NCI-H69 (cell line): ENCODE measurements at places on chromosomes 12 and 14.

DNA sequence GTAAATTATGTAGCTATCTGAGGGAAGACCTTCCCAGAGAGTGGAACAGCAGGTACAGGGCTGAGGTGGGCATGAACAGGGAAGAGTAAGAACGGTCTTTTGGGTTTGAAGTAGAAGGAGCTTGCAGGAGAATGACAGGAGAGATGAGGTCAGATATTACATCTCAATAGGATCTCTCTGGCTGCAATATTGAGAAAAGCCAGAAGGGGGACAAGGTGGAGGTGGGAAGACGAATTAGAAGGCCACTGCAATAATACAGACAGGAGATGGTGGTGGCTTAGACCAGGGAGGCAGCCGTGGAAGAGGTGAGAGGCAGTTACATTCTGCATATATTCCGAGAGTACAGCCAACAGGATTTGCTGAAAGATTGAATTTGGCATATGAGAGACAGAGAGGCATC lies 310.2 kb downstream of the APAF1 start:
- DNase-seq, result peak; percentile 61

DNA sequence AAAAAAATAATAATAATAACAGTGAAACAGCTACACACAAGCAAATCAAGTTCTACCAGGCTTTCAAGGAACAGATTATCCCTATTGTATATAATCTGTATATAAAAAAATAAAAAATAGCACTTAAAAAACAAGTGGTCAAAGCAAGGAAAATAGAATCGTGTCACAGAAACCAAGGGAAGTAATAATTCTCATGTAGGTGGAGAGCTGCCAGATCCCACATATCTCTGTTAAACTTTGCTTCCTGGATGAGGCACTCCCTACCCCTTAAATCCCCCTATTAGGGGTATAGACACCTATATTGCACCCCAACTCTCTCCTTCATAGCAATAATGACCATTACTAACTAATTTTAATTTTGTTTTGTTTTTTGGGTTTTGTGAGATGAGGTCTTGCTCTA lies 4.4 kb upstream of the CD27 start:
- DNase-seq, result no peak

DNA sequence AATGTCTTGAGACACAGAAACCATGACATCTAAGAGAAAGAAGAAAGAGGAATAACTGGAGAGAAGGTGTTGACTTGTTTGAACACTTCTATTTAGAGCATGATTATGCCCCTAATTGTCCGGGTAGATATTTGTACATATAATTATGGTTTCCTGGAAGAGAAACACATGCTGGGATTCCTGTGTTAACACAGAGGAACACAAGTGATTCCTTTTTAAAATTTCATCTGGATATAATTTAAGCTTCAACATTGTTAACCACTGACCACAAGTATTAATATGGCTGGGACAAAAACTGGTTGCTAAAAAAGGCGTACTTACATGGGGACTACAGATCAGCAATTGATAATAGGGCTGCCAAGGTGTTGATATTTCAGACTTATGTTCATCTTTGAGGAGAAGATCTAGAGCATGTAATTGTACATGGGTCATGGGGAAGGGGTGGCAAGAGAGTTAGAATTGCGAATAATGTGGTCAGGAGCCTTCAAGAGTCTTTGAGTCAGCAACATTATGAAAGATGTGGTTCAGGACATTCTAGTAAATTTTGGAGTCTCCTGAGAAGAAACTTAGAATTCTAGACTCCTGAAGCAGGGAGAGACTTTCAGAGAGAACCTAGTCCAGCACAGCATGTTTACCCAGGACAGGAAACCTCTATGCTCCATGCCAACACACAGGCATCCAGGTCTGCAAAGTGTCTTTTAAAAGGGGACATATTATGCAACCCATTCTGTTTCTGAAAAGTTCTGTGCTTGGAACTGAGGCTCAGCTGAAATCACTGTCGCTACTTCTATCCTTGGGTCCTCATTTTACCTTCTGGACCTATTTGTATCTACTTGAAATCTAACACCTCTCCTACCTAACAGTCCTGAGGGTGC lies 56.5 kb downstream of the SLC38A1 start:
- DNase-seq, result peak; percentile 74

DNA sequence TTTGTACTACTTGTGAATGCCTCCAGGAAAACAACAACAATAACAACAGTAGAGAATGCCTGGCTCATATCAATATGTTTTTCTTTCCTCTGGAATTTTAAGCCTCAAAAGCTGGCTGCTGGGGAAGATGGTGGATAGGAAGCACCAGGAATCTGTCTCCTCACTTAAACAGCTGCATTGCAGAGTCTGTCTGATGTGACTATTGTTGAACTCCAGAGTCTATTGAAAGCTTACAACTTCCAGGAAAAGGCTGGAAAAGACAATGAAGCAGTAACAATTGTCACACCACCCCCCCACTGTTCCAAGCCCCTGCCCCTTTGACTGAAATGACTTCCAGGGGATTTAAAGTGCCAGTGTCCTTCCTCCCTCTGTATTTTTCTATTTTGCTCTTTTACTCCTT lies 309.7 kb downstream of the BMP4 start:
- no peak for DNase-seq

- peak; percentile 80 for DNase-seq
Observed at GRCh38 chr12:15423629-15424028, 101.3 kb downstream of the PTPRO start.

DNA sequence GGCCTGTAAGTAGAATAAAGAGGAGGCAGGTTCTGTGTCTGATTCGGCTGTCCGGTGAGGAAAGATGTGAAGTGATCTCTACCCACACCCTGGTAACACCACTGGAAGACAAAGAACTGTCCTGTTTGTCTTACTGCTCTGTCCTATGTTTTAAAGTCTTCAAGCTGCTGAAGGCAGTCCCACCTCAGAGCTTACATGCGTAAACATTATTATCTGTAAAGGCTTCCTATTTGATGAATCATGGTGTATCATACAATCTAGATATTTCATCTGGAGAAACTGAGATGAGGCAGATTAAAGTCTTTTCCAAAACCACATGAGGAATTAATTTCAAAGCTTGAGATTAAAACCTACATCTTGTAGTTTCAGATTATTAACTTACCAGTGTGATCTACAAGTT lies 427.6 kb downstream of the ZFP36L1 start:
- no peak for DNase-seq

GRCh38 chr14:51616724-51617409 lies 34.8 kb upstream of the FRMD6 start:
- DNase-seq, result peak; percentile 70
